ENCODE measurements at places on chromosomes 4 and X. TPM values are rescaled to one million over a fixed set of nuclear protein-coding genes. Genes with fewer than 3 reads are reported as not detected.

GRCh38 chr4:4726051-4726450 lies 133.4 kb upstream of the MSX1 start:
- DNase-seq, result no peak

- no peak for DNase-seq
Observed at GRCh38 chr4:5142726-5143125, 91.4 kb downstream of the STK32B start.

DNA sequence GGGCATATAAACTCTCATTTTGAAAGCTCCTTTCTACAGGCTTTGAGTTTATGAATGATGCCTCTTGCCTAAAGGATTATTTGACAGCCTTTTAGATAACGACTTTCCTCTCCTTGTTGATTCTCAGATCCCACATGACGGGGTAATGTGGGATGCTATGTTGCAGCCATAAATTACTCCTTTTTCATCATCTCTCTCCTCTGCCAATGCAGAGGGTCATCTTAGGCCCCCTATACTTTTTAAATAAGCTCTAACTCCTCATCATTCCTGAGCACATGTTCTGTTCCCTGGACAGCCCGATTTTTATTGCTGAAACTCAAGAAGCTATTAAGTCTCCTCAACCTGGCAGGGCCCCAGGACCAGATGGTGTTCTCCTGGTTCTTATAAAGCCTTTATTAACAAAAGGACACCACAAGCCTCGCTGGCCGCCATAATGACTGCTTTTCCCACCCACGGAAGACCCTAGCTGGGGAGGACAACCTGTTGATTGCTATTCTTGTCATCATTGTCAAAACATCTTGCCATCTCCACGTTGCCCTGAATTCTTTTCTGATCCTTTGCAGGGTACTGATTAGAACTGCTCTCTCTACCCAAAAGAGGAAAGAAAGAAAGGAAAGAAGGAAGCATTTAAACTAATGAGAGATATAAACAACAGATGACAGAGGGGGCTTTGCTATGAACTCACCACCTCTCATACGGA lies 150.7 kb downstream of the DHX15 start:
- no peak for DNase-seq

GRCh38 chrX:9816084-9816700 lies 30.0 kb downstream of the SHROOM2 start:
- DNase-seq, result no peak

GRCh38 chr4:159366966-159367780 lies 264.3 kb downstream of the RAPGEF2 start:
- DNase-seq, result no peak

DNA sequence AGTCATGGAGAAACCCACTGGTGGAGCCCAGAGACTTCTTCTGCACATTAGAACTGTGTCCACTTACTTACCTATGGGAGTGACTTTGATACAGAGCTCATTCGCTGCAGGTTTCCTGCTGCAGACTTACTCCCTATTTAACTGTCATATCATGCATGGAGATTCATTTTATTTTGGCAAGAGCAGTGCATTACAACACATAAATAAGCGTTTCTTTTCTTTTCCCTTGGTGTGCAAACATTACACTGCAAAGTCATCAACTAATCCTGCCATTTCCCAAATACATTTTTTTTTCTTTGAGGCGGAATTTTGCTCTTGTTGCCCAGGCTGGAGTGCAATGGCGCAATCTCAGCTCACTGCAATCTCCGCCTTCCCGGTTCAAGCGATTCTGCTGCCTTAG lies 230.9 kb upstream of the SFRP2 start:
- DNase-seq, result no peak

GRCh38 chr4:176780995-176781738 lies 11.6 kb downstream of the VEGFC start:
- no peak for DNase-seq

- DNase-seq, result no peak
Observed at GRCh38 chrX:45324941-45325340, 124.3 kb upstream of the DIPK2B start.

DNA sequence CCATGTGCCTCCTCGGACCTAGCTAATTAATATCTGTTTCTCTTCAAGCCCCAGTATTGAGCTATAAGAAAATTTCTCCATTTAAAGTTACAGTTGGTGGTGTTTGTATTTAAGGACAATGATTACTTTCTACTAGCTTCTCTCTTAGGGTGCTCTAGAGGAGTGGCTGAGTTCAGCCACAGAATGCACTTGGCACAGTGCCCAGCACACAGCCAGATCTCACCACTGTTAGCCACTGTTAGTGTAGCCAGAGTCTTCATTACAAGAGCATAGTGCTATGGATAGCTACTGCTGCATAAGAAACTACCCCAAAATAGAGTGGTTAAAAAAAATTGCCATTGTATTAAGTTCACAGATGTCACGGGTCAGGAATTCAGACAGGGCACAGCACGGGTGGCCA lies 421.3 kb downstream of the BCOR start:
- DNase-seq, result no peak

DNA sequence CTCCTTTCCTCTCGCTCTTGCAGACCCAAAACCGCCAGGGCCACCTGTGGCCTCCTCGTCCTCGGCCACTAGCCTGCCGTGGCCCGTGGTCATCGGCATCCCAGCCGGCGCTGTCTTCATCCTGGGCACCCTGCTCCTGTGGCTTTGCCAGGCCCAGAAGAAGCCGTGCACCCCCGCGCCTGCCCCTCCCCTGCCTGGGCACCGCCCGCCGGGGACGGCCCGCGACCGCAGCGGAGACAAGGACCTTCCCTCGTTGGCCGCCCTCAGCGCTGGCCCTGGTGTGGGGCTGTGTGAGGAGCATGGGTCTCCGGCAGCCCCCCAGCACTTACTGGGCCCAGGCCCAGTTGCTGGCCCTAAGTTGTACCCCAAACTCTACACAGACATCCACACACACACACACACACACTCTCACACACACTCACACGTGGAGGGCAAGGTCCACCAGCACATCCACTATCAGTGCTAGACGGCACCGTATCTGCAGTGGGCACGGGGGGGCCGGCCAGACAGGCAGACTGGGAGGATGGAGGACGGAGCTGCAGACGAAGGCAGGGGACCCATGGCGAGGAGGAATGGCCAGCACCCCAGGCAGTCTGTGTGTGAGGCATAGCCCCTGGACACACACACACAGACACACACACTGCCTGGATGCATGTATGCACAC lies 13.6 kb downstream of the FGFRL1 start:
- no peak for DNase-seq

DNA sequence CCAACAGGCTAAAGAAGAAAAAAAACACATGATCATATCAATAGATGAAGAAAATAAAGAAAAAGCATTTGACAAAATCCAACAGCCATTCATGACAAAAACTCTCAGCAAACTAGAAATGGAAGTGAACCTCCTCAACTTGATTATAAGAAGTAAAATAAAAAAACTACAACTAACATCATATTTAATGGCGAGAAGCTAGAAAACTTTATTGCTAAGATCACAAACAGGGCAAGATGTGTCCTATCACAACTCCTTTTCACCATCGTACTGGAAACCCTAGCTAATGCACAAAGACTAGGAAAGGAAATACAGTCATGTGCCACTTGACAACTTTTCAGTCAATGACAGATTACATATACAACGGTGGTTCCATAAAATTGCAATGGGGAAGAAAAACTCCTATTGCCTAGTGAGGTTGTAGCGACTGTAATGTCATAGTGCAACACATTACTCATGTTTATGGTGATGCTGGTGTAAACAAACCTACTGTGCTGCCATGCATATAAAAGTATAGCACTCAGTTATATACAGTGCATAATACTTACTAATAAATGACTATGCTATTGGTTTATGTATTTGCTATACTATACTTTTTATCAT lies 12.1 kb upstream of the MANBA start:
- no peak for DNase-seq

The TRIM60 gene
- total RNA-seq, result not detected

The SHOX gene
- total RNA-seq, result not detected

The VSIG1 gene
- not detected for total RNA-seq

The SMIM10 gene
- total RNA-seq, result 7.2 TPM

The OPRPN gene
- not detected for total RNA-seq

The F9 gene
- 0.08 TPM for total RNA-seq

The SMR3B gene
- total RNA-seq, result not detected

Measured in Panc1 (cell line).